ENCODE measurements at places on chromosomes 13 and 19.
A peak's percentile ranks its signal among the peaks of the same experiment; 100 is the strongest.

GRCh38 chr19:10379880-10380312 is 476 bp downstream of the TYK2 start:
- no peak for DNase-seq

GRCh38 chr13:95304453-95304852 is 3.2 kb upstream of the ABCC4 start:
- DNase-seq: no peak

GRCh38 chr19:43692385-43692784 is 22.4 kb upstream of the PLAUR start:
- no peak for DNase-seq

GRCh38 chr13:71513411-71514033 is 353.5 kb downstream of the DACH1 start:
- no peak for DNase-seq

- DNase-seq: no peak
Measured at GRCh38 chr13:39577838-39578491, 25.0 kb downstream of the LHFPL6 start.

DNA sequence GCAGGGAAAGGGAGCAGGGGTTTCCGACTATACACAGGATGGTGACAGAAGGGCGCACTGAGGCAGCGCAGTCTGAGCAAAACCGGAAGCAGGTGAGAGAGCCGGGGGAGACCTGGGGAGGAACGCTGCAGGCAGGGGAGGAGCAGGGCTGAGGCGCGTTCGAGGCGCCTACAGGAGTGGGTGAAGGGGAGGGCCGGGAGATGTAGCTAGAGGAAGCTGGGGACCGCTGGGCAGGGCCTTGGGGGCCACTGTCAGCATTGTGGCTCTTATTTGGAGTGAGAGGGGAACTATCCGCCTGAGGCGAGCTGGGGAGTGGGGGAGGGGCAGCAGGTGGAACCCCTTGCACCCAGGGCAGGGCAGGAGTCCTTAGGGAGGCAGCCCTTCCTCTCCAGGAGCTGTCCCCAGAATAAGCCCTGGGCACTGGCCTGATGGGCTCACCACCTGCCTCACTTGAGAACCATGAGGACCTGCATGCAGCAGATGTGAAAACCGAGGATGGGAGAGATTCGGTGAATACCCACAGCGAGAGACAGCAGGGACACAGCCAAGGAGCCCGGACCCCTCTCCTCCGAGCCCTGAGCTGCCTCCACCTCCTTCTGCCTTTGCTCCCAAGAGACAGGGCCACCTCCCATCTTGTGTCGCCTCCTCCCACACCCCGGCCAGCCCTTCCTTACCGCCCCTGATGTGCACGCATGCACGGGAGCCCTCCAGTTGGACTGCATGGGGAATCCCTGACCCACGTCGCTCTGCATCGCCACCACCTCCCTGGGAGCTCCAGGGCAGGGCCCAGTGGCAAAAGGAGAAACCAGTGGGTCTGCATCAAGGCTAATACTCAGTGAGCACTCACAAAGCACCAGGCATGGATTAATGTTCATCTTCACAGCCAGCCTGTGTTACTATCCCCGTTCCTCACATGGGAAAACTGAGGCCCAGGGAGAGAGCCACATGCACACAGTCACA is 10.3 kb downstream of the AKT2 start:
- no peak for DNase-seq

DNA sequence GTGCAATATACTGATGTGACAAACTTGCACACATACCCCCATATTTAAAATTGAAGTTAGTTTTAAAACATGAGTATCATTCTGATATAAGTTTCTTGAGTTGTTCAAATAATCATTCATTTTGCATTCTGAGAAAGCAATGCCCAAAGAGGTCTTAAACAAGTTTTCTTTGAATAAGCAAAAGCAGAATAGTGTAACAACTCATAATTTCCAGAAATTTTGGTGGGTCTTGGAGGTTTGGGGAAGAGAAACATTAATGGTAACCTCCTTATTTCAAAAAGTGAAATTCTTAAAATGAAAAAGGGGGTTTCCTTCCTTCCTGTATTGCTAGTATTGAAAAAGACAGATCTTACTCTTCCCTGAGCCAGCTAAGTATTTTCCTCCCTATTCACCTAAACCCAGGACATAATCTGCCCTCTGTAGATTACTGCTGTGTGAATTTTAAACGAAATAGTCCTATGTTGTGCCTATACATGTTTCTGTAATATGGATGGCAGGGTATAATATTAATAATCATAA is 30.4 kb downstream of the SLC25A15 start:
- no peak for DNase-seq

DNA sequence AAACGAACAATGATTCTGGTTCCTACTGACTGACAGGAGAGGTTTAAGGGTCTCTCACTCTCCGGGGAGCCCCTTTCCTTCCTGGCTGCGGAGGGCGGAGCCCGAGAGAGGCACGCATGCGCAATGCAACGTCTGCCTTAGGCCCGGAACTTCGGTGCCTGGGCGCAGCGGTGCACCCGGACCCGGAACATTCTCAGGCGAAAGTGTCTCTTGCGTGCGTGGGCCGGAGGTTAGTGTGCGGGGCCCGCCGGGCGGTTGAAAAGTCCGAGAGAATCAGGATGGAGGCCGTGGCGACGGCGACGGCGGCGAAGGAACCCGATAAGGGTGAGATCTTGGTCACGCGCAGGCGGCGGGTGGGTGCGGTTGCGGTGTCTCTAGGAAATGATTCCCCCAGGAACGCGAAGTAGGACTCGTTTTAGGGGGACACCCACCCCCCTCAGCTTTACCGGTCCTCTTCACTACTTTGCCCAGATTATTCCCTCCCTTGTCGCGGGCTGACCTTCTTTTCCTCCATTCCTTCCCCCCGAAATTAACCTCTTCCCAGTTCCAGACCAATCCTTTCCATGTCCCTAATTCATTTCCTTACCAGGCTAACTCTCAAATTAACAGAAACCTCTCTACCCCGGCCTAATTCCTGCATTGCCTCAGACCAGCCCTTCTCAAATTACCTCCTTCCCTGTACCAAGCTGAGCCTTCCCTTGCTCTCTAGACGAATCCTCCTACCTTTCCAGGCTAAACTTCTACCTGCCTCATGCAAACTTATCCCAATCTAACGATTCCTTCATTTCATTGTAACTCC is at the start of gene CCDC97:
TSS of gene CCDC97 (plus strand) at position 140 of the 799 bp plus-strand sequence. CDS start at position 279, 139 bp downstream.
- peak; percentile 90 for DNase-seq

DNA sequence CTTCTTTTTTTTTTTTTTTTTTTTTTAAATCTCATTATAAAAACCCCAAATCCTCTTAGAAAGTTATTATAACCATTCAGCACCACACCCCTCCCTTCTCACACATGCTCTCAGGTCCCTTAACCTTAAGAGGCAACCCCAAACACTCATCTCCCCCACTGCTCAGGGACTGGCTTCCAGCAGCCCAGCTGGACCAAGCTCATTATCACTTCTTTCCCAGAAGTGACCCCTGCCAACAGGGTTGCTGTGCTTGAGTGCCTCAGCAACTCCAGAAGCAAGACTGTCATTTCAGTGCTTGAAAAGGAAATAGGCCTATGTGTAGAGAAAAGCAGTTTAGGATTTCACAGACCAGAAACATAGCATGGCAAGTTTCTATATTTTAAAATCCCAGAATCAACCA is 84.3 kb downstream of the SLAIN1 start:
- DNase-seq: no peak

GRCh38 chr19:33905937-33906577 is 109.4 kb downstream of the KCTD15 start:
- DNase-seq: no peak

DNA sequence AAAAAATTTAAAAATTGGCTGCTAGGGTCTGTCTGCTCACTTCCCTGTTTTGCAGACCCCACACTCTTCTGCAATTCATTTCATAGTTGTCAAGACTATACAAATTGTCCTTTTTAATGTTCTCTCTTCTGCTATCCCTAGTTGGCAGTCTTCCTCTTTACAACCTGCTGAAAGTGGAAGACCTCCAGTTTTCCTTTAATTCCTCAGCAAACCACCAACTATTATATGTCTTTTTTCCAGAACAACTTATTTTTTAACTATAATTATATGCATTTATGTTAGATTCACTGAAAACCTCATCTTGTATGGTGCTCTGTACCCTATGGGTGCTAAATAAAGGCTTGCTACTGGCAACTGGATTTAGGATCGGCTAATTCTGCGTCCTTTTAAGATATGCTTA is 1.1 kb upstream of the PHF11 start:
- no peak for DNase-seq

DNA sequence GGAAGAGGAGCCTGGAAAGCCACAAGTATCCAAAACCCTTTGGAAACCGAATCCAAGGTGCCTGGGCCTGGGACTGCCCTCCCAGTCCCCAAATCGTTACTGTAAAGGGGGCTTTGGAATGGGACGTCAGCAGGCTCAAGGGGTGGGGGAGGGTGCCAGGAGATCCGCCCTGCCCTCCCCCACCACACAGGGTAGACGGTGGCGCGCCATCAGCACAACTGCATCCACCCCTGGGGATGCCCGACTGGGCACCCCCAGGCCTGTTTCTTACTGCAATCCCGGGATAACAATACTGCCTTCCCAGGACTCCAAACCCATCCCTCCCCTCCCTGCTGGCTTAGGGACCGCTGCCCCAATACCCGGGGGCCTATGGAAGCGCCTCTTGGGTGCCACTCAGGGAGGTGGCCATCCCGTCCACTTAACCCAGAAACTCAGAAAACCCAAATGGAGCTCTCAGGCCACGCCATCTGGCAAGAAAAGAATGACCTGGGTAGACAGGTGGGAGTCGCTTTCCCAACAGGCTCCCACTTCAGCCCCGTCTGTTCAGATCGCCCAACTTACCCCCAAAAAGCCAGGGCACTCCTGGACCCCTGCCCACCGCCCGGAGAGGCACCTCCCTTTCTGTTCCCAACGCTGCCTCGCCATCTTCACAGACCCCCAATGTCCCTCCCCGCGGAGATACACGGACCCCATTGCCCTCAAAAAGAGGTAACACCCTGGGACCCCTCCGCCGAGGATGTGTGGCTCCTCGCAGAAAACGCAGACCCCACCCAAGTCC is 2.4 kb downstream of the KLF16 start:
- no peak for DNase-seq

- DNase-seq: peak; percentile 72
Measured at GRCh38 chr13:85236413-85236812, 562.8 kb downstream of the SLITRK6 start.

GRCh38 chr19:39390451-39390750 is 505 bp downstream of the PAF1 start:
- no peak for DNase-seq

- no peak for DNase-seq
Measured at GRCh38 chr19:36775768-36776167, 3.2 kb upstream of the ZNF850 start.

GRCh38 chr19:30228835-30229524 is 143.2 kb upstream of the ZNF536 start:
- DNase-seq: peak; percentile 10

GRCh38 chr19:15213715-15214381 is 13.1 kb upstream of the NOTCH3 start:
- DNase-seq: peak; percentile 56

DNA sequence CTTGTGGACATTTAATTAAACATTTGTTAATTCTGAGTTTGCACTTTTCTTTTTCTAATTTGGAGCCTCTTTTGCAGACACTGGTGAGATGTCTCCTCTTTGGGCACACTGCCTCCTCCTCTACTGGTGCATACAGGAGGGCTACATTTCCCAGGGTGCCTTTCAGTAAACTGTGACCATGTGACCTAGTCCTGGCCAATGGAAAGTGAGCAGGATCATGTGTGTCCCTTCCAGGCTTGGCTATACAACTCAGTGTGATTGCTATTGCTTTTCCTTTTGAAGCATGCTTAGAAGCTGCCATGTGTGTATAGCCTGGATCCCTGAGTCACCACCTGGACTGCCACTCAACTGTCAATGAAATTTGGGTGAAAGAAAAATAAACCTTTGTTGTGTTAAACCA is 4.5 kb downstream of the IZUMO2 start:
- no peak for DNase-seq

DNA sequence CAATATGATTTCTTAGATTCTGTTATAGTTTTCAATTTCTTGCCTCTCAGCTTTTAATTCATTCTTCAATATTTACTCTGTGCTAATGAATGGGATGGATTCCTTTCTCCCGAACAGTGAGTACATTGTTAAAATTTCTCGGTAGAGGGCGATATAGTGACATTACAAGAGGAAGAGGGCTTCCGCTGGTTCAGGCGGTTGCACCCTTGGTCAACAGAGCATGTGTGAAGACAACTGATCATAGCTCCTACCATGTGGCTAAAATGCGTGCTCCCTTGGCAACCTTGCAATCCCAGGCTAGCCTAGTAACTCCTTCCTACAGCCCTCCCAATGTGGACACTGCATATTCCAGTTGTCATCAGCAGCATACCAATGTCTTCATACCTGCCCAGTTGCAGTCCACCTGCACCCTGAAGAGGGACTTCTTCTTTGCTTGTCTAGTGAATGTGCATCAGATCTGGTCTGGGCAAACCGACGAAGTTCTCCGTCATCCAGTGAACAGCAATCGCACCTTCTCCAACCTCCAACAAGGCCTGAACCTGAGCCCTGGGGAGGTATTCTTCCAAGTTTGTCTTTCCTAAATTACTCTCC is 653.0 kb upstream of the GPC6 start:
- peak; percentile 34 for DNase-seq

GRCh38 chr19:50230379-50231351 is 27.2 kb downstream of the MYH14 start:
- no peak for DNase-seq

- DNase-seq: no peak
Measured at GRCh38 chr19:10712754-10713153, 5.1 kb upstream of the DNM2 start.

- DNase-seq: no peak
Measured at GRCh38 chr13:62296812-62297211, 881.2 kb upstream of the PCDH20 start.

DNA sequence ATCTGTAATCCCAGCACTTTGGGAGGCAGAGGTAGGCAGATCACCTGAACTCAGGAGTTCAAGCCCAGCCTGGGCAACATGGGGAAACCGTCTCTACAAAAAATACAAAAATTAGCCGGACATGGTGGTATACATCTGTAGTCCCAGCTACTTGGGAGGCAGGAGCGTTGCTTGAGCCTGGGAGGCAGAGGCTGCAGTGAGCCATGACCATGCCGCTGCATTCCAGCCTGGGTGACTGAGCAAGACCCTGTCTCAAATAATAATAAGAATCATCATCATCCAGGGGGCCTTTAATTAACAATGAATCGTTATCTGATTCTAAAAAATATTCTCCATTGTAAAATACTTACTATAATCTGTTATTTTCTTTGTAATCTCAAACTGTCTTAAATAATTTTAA is 283.4 kb downstream of the DACH1 start:
- no peak for DNase-seq

- no peak for DNase-seq
Measured at GRCh38 chr19:29016926-29017760, 195.8 kb downstream of the UQCRFS1 start.

- no peak for DNase-seq
Measured at GRCh38 chr19:40763963-40764362, 11.4 kb upstream of the MIA start.

GRCh38 chr13:40471076-40471475 is 195.4 kb downstream of the FOXO1 start:
- DNase-seq: no peak

DNA sequence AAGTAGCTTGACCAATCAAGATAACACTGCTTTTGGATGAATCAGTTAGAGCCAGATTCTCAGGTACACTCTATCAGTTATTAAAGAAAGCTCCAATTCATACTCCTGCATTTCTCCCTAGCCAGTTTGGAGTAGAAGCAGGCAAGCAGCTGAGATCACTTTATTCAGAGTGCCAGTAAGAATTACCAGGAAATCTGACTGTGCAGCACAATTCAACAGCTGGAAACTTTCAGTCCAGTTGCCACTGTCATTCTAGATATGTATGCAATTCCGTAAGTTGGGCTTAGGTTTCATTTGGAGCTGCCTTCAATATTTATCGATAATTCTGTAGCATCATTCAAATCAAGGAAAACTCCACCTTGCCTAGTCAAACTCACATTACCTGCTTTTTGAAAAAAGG is 2625.6 kb upstream of the PCDH20 start:
- DNase-seq: peak; percentile 28

Measured in fibroblast of pulmonary artery (primary cell).